Stimulated activated CD8-positive, alpha-beta memory T cell treated with anti-CD3 and anti-CD28 coated beads, Interleukin-4, amount 100 ng/mL, for 1 hour (primary cell): ENCODE measurements at places on chromosomes 11 and 22.

DNA sequence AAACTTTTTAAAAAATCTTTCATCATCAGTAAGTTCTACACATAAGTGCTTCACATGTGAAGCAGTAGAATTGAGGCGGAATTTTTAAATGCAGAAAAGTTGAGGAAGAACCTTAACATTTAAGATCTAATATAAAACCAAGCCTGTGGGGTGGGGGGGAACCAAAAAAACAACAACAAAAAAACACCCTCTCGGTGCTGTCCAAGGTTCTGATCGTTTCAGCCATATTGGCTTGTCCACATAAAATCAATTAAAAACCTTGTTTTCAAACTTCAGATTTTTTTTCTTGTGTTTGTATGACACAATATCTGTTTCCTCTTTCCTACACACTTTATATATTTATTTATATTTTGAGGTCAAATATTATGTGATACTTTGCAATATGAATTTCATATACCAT is 130.0 kb downstream of the WNT7B start:
- no peak for DNase-seq

GRCh38 chr11:2444821-2445745 is at the start of gene KCNQ1:
Gene KCNQ1, plus strand, starts transcription at chr11:2445008. Its CDS starts 91 bp downstream, at chr11:2445099.
- DNase-seq, result no peak

GRCh38 chr11:61718046-61718531 is 34.3 kb upstream of the MYRF start:
- no peak for DNase-seq

GRCh38 chr11:132284048-132284447 is 913.6 kb downstream of the NTM start:
- no peak for DNase-seq

GRCh38 chr22:39364714-39365491 is 15.1 kb downstream of the SYNGR1 start:
- DNase-seq, result no peak

- DNase-seq, result no peak
These were observed 1.1 kb downstream of the EXT2 start for GRCh38 chr11:44096360-44097185.

GRCh38 chr22:48444320-48445112 is 1383.2 kb downstream of the BRD1 start:
- DNase-seq, result no peak

DNA sequence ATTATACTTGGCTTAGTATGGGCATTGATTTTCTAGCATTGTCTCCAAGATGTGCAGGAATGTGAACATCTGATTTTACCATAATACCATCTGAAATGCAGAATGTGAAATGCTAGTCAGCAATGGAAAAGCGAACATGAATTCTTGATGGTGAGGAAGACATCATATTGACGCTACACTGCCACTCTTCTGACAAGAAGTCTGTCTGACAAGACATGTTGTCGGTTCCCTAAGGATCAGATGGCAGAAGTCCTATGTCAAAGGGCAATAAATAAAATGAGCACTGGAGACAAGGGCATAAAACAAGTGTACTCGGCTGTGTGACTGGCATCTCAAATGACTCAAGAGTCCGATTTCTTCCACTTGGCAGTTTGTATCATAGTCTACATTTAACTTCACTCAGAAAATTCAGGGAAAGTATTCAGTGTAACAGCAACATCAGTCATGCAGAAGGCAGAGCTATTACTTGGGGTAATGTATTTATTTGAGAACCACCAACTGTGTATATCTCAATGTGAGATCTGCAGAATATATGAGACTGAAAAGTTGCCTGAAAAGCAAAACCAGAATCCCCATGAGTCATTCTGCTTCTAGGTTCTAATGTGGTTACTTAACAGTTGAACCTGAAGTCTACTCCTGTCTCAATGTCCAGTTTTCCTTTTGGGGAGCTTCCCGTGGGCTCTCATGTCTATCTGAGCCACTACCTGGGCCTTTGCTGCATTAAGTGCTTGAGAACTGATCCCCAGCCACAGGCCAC is 51.5 kb downstream of the SLC17A6 start:
- no peak for DNase-seq

DNA sequence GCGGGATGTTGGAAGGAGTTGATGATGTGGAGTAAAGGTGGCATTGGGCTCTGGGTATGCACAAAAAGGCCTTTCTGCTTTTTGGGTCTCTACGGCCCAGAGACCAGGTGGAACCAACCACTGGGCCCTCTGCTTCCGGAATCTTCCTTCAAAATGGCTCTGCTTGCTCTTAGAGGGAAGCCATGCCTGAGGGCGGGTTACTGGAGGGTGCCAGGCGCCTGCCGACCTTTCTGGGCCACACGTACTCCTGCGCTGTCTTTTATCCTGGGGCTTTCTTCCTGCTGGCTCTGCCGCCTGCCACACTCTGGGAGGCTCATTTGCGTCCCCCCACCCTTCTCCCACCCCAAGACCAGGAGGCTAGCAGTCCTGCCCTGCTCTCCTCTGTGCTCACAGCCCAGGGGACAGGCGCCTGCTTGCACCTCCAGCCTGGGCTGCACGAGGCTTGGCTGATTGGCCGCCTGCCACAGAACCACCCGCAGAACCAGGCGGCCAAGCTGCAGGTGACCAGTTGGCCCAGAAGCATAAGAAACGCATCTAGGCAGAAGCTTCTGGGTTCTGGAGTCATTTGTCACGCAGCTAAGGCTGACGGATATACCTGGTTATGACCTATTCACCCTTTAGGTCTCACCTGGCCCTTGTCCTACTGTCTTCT is 536.9 kb downstream of the TBC1D22A start:
- no peak for DNase-seq

DNA sequence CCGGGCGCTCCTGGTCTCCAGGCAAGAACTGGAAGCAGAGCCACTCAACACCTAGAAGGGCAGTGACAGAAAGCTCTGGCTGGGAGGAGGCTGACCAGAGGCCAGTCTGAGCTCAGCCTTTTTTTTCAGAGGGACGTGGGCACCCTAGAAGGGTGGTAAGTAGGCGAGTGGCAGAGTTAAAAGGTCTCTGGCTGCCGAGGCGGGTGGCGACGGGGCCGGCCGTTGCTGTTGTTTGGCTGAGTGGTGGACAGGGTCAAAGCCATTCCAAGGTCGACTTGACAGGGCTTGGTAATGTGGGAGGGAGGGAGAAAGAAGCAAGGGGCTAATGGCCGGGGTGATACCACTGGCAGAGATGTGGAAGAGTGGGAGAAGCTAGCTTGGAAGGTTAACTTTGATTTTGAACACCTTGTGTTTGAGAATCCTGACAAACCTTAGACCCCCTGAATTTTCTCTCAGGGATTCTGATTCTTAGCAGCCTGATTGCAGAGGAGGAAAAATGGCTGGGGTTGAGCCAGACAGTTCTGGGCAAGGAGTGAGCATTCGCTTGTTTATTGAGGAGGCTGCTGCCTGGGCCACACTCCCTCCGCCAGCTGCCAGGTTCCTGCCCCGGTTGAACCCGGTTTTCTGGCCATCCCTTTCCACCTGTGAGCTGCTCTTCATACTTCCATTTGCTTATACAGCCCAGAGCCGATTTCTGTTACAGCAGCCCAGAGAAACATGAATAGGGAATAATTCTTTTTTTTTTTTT is 868 bp upstream of the SYCE3 start:
- no peak for DNase-seq

DNA sequence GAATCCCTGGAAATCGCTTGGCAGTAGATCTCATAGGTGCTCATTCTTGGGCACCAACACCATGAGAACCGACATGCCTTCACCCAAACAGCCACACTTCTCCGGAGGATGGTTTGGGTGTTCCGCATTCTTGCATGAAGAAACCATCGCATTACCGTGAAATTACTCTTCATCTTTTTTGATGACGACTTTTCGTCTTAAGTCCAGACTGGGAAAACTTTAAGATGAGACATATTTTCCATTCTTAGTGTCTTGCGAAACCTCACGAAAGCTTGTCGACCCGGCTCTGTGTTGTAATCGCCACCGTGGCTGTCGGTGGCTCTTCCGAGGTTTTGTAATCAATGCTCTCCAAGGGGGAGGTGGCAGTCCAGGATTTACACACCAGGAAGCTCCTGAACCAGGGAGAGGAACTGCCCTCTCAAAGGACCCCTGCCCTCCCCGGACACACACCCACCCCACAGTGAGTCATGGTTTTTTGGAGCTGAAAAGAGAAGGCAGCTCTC is 1.7 kb downstream of the TOM1 start:
- no peak for DNase-seq

GRCh38 chr11:934527-934926 is 8.9 kb downstream of the AP2A2 start:
- no peak for DNase-seq

GRCh38 chr11:1563149-1563638 is 8.9 kb downstream of the DUSP8 start:
- no peak for DNase-seq

GRCh38 chr11:68517121-68517741 is 56.7 kb downstream of the PPP6R3 start:
- no peak for DNase-seq

DNA sequence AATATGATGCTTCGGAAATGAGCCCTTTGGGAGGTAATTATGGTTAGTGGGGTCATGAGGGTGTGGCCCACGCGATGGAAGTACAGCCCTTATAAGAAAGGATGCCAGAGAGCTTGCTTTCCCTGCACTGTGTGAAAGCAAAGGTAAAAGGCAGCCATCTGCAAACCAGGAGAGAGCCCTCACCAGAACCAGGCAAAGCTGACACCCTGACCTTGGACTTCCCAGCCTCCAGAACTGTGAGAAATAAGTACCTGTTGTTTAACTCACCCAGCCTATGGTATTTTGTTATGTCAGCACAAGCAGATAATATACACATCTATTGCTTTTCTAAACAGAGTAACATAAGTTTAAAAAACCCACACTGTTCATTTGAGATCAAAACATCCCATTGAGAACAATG is 50.7 kb downstream of the SYN3 start:
- no peak for DNase-seq

DNA sequence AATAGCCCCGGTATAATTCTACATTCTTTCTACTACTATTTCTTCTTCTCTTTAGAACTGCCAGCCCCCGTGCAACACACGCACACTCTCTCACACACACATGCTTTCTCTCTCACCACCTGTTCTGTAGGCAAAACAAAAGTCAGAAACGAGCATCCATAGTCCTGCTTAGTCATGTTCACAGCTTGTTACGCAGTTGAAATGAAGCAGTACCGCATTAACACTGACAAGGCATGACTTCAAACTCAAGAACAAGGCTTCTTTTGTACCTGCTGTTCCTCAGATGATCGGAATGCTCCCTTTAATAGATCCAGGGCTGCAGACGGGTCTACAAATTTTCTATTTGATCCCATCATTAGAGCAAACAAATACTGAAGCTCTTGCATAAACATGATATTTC is 42.2 kb downstream of the USP28 start:
- no peak for DNase-seq

- DNase-seq, result no peak
These were observed 1299.3 kb downstream of the BRD1 start for GRCh38 chr22:48528221-48528915.

GRCh38 chr11:74072721-74073120 is 63.8 kb upstream of the UCP3 start:
- no peak for DNase-seq

- no peak for DNase-seq
These were observed 28.1 kb upstream of the CREB3L1 start for GRCh38 chr11:46249103-46249937.

- DNase-seq, result no peak
These were observed 38.3 kb downstream of the RAB30 start for GRCh38 chr11:83033371-83033770.

DNA sequence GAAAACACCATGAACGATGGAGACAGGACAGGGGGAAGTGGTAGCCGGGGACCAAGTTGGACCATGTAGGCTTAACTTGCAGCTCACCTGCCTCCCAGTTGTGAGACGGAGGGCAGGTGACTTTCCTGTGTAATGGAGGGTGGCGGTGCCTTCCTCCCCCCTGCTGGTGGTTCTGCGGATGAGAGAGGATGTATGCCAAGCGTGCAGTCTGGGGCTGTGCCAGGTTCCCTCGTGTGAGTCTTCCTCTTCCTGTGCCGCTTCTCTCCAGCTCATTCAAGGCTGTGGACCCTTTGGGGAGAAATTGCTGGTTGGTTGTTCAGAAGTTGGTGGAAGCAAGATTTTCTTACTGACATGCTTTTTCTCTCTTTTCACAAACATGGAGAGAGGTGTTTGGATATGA is 35.1 kb downstream of the MPPED1 start:
- no peak for DNase-seq

GRCh38 chr22:44423556-44424358 is 74.3 kb downstream of the RTL6 start:
- no peak for DNase-seq

- DNase-seq, result peak; percentile 15
These were observed 30.0 kb upstream of the PTPRJ start for GRCh38 chr11:47950396-47950795.

DNA sequence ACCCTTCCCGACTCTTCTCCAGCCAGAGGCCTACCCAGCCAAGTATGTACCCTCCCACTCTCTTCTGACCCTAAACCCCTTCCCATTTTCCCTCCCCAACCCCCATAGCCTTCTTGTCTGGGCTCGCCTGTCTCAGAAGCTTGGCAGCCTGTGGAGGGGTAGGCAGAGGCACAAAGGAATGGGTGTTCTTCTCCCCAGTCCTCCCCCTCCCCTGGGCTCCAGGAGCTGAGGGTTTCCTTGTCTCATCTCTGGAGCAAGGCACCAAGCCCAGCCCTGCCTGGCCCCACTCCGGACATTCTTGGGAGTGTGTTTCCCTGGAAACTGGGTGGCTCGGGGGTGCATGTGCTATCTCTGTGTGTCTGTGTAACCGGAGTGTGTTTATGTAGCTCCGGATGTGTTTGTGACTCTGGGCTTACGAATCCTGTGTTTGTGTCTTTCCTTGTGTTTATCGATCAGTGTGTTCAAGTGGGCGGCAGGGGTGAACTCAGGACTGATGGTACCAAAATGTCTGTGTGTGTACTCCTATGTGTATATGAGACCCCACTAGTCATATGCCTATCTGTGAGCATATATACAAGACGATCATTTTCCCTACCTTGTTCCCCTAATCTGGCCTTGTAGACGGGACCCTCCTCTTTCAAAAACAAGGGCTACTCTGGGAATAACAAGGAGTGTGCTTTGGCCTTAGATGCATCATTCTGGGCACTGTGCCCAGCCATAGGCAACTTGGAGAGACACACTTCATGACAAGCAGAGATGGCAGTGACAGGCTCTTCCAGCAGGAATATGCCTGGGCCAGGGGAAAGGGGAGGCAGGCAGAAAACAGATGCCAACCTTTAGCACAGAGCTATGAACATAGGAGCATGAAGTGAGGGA is 10.9 kb downstream of the PHLDB1 start:
- DNase-seq, result no peak

DNA sequence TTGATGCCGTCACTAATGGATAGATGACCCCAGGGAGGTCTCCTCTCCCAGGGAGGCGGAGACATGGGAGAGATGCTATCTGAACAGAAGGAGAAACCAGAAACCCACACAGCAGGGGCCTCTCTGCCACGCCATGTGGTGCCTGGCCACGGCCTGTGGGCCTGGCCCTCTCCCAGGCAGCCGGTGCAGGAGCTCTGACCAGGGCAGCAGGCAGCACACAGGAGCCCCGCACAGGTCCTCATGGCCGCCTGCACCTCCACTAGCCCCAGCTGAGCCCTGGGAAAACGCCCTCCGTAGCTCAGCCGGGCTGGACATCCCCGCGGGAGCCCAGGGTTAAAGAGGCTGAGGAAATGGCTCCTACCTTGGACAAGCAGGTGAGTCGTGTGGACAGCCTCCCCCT is 19.8 kb downstream of the IGSF9B start:
- DNase-seq, result no peak

- no peak for DNase-seq
These were observed 87.8 kb downstream of the CACNA1I start for GRCh38 chr22:39658367-39658766.

GRCh38 chr22:31828739-31829138 is 74.9 kb downstream of the DEPDC5 start:
- DNase-seq, result no peak

- DNase-seq, result no peak
These were observed 73.9 kb upstream of the SEZ6L start for GRCh38 chr22:26095256-26095956.
